ENCODE measurements at places on chromosomes 6 and 20.

GRCh38 chr6:8982668-8983067 is 547.3 kb upstream of the SLC35B3 start:
- no peaks in the 10 kb centered on the region for H3K27me3 ChIP-seq
- no peak for DNase-seq
- no peaks in the 10 kb centered on the region for H3K36me3 ChIP-seq
- H3K4me3 ChIP-seq: no peak overlapping the region
- H3K27ac ChIP-seq: no peak overlapping the region
- no peaks in the 10 kb centered on the region for H3K4me1 ChIP-seq

- no peak overlapping the region for H3K4me3 ChIP-seq
- no peak for DNase-seq
- H3K4me1 ChIP-seq: no peaks in the 10 kb centered on the region
- no peak overlapping the region for H3K27ac ChIP-seq
- no peaks in the 10 kb centered on the region for H3K27me3 ChIP-seq
Measured at GRCh38 chr20:59920944-59921343, 12.5 kb downstream of the SYCP2 start.

DNA sequence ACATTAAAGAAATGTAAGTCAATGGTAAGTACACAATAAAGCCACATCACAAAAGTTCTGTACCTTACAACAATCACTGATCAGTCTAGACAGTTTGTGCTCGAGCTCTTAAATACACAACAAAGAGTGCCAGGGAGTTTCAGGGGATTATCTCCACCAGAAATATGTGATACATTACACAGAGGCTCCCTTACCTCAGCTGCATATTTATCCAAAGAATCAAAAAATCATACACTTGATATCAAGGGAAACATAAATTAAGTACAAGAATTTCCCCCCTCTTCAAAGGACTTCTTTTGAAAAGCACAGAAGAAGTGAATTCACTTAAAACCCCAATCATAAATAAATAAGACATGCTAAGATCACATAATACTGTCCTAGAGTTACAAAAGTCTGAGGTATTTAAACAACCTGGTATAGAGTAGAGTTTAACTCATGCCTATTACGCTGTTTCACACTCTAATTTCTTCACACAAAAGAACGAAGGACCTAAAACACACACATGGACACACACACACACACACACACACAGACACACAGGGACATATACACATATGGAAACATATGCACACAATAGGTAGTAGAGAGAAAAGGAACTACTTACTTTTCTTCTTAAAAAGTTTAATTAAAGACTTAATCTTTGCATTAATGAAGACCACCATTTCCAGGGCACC is 528 bp downstream of the NHSL1 start:
- DNase-seq: peak; percentile 68
- peak overlapping the region; percentile 75 for H3K4me3 ChIP-seq
- H3K27me3 ChIP-seq: no peaks in the 10 kb centered on the region
- H3K36me3 ChIP-seq: peaks cover 20% of the 10 kb centered on the region
- H3K4me1 ChIP-seq: peaks cover 89% of the 10 kb centered on the region

GRCh38 chr20:32010666-32011065 is 428 bp downstream of the CCM2L start:
- H3K4me3 ChIP-seq: no peak overlapping the region
- H3K27me3 ChIP-seq: peaks cover 59% of the 10 kb centered on the region
- H3K4me1 ChIP-seq: 0 out of 2 replicates have a peak, but pooled peaks cover 5% of the 10 kb centered on the region
- no peaks in the 10 kb centered on the region for H3K36me3 ChIP-seq

DNA sequence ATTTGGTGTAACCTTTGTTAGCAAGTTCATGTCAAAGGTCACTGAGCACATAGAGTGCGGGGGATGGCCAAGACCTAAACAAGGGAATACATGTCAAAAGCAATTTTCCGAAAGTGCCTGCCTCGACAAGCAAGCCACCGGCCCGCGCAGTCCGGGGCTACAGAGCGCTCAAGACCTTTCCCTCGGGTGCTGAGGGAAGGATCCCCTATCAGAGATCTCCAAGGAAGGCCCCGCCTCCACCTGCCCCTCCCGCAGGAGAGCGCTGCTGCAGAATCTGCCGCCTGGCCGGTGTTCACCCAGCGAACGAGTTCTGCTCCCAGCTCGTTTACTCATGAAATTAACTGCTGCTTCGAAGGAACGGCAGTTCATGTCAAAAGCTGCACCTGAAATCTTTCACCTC is 252.7 kb downstream of the BMP7 start:
- H3K4me3 ChIP-seq: no peak overlapping the region
- H3K36me3 ChIP-seq: no peaks in the 10 kb centered on the region
- DNase-seq: no peak
- H3K27me3 ChIP-seq: peaks cover 11% of the 10 kb centered on the region
- peaks cover 4% of the 10 kb centered on the region for H3K4me1 ChIP-seq
- H3K27ac ChIP-seq: no peak overlapping the region

Measured in HepG2 (cell line).